ENCODE measurements at places on chromosomes 16 and 17. TPM values are rescaled to one million over a fixed set of nuclear protein-coding genes. Genes with fewer than 3 reads are reported as not detected.

DNA sequence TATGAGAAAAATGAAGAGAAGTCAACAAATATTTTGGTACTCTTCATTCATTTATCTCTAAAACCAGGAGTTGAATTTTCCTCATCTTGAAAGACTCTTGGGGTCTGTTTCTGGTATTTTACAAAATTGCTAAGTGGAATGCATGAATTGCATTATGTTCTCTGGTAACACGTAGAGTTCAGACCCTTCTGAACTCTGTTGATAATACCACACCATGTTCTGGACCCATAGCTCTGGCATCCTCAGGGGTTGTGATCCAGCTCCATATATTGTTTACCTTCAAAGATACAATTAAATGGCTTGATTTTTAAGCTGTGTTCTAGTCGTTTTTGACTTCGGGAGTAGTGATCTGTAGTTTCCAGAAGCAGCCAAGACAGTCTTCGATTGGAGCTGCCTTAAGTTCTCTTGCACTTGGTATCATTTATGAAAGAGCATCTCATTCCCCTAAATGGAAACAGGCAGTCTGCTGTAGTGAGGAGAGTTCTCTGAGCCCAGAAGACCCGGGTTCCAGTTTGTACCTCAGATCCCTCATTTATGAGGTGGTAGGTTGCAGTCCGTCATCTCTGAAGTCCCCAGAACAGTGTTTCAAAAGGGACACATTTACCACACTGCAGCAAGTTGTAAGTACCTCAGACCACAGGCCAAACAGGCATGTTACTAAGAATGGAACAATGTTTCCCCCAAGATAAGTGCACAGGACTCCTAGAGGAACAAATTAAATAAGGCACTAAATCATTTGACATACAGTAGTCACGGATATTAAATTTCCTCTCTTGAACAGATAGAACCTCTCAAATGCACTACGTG lies 9.6 kb downstream of the PSMD7 start:
- no peak for DNase-seq

DNA sequence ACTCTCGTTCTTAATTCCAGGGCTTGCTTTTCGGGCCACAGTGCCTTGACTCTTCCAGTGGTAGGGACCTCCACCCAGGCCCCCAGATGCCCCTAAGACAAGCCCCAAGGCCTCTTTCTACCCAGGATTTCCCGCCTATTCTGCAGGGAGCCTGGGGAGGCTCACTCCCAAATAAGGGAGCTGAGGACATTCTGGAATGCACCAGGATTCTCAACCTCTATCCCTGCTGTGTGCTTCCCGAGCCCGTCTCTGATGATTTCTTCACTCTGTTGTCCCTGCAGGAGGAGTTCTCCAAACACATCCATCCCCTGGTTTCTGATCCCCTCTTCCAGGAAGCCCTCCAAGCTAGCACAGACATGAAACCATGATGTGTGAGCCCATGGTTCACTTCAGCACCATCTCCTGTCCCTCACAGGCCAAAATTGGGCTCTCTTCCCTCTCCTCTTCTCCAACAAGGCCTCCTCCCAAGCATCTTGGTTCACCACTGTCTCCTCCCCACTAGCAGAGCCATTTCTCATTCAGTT lies 255.9 kb downstream of the KATNIP start:
- DNase-seq, result no peak

DNA sequence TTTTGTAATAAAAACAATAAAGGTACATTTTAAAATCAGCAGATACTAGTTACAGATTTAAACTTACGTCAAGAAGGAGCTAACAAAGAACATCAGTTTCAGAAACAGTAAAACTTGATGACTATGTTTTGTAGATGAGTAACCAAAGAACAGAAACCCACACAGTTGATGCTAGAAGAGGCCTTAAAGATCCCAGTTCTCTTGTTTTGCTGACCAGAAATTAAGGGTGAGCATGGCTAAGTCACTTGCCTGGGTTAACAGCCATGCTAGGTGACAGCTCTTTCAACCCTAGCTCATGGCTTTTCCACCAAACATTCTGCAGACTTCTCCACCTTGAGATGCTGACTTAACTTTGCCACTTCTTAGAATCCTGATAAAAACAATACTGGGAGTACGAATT lies 26.4 kb downstream of the STX8 start:
- DNase-seq, result no peak

GRCh38 chr17:62741290-62741689 lies 66.8 kb downstream of the MARCHF10 start:
- DNase-seq, result no peak

- DNase-seq, result no peak
Measured at GRCh38 chr17:50218771-50219315, 17.4 kb upstream of the COL1A1 start.

- DNase-seq, result no peak
Measured at GRCh38 chr17:72343911-72344310, 223.1 kb downstream of the SOX9 start.

MARVELD3 gene
- not detected for total RNA-seq

NPIPA5 gene
- 5.4 TPM for total RNA-seq

MPHOSPH6 gene
- total RNA-seq, result 79.9 TPM

WDR81 gene
- total RNA-seq, result 32.7 TPM

IRX5 gene
- 2.3 TPM for total RNA-seq

TMEM235 gene
- total RNA-seq, result not detected
